CD4-positive, alpha-beta T cell treated with Interleukin-17A for 1 hour (primary cell): ENCODE measurements at places on chromosomes 12 and 14.

- no peak for DNase-seq
Measured at GRCh38 chr14:69610020-69610873, 1.1 kb upstream of the SUSD6 start.

GRCh38 chr12:19428246-19428645, 11.0 kb upstream of the AEBP2 start:
- no peak for DNase-seq

DNA sequence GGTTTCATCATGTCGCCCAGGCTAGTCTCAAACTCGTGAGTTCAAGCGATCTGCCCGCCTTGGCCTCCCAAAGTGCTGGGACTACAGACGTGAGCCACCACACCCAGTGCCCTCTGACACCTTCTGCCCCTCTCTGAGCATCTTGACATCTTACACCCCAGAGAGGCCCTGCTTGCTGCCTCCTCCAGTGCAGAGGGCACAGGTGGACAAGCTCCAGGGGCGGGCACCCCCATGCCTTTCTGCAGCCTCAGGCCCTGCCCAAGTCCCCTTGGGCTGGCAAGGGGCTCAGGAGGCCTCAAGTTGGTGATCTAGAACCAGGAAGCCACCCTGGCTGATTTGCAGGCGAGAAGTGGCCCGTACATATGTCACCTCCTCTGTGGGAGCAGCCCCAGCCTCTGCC, 11.2 kb upstream of the SH2B3 start:
- no peak for DNase-seq

- DNase-seq = no peak
Measured at GRCh38 chr14:58836303-58836974, 198.7 kb downstream of the DACT1 start.

DNA sequence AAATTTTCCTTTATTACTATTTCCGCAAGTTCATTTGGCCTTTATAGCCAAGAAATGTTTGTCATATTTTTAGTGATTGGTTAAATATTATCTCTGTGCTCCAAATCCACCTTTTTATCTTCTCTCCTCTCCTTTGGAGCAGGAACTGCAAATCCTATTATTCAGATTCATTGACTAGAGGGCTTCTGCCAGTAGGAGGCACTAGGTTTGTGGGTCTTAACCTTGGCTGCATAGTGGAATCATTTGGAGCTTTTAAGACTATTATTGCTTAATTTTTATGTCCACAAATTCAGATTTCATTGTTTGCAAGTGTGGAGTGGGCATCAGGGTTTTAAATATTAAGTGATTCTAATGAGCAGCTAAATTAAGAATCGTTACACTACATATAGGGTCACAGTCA, 75.3 kb upstream of the SYT10 start:
- DNase-seq = no peak

- DNase-seq = no peak
Measured at GRCh38 chr12:73220951-73221350, 948.8 kb downstream of the TRHDE start.

DNA sequence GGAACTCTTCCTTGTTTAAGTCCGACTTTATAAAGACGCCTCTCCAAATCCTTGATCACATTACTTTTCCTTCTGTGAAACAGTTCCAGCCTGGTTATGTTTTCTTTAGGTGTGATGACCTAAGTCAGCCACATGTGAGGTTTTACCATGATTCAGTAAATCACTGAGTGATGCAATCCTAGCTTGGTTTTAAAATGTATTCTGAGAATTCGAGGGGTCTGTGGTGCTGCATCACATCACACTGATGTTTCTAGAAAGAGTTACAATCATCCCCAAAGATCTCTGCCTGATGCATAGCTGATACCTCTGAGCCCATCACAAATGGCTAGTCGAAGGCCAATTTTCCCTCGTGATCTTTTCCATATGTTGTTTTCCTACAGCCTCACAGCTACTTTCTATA, 152.7 kb downstream of the ANO2 start:
- no peak for DNase-seq

DNA sequence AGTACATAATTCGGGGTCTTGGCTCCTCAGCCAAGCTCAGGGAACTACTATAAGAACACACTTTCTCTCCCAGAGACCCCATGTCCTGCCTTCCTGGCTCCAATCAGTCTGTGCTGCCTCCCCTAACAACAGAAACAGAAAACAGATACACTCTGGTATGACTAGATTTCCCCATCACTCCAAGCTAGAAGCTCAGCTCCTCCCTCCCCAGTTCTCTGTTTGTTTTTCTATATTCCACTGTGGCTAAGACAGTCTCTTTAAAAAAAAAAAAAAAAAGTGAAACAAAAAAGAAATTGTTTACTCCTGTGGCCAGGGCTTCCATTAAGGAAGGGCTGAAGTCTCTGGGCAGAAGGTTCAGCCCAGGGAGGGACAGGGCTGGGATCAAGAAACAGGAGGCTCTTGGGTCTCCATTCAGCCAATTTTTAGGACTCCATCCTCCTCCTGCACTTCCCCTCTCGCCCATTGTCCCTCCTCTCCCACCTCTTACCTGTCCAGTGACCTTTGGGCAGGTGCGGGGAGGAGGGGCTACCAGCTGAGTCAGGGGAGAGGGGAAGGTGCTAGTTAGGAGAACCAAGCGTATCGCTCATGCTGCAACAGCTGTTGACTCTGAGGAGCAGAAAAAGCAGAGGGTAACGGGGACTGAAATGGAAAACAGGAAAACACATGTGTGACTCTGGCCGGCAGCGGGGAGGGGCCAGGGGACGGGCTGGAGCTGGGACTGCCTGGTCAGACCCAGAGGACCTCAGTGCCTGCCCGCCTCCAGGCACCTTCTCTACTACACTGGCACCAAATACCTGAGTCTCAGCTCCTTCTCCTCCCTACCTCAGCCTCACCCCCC, 4.1 kb upstream of the SLC7A7 start:
- DNase-seq = no peak
